Skin of body (tissue), 3 donors: ENCODE measurements at places on chromosomes 16 and 17. TPM values are rescaled to one million over a fixed set of nuclear protein-coding genes. Genes with fewer than 3 reads are reported as not detected.

The FBXW10 gene
- total RNA-seq, result 0.49 TPM

The ZNF594 gene
- total RNA-seq, result 10.2 TPM

The ZNF469 gene
- total RNA-seq, result 4.6 TPM

The PKMYT1 gene
- 3.6 TPM for total RNA-seq

The LRRC36 gene
- total RNA-seq, result 0.20 TPM

The STAC2 gene
- total RNA-seq, result 1.5 TPM

The CA4 gene
- 3.2 TPM for total RNA-seq

The HOXB1 gene
- not detected for total RNA-seq

The KRT36 gene
- 1.9 TPM for total RNA-seq

The TEX19 gene
- not detected for total RNA-seq

The GINS2 gene
- total RNA-seq, result 5.3 TPM

The POLR3K gene
- 3.7 TPM for total RNA-seq

The NKD1 gene
- total RNA-seq, result 4.9 TPM

The C17orf107 gene
- total RNA-seq, result 6.0 TPM

The CDH8 gene
- 5.6 TPM for total RNA-seq

The KDM6B gene
- 30.6 TPM for total RNA-seq

The PYCARD gene
- 38.9 TPM for total RNA-seq

The CNTROB gene
- 25.4 TPM for total RNA-seq

The CX3CL1 gene
- total RNA-seq, result 2.6 TPM

The ZNF213 gene
- total RNA-seq, result 4.0 TPM

The RNF112 gene
- 3.7 TPM for total RNA-seq

The KRT17 gene
- total RNA-seq, result 1,205 TPM

The CCR7 gene
- total RNA-seq, result 0.30 TPM

The CTRB1 gene
- total RNA-seq, result not detected

The CLEC19A gene
- total RNA-seq, result not detected
